Brain (organoid and tissue), 16 donors: ENCODE measurements at places on chromosomes 7 and 10.

DNA sequence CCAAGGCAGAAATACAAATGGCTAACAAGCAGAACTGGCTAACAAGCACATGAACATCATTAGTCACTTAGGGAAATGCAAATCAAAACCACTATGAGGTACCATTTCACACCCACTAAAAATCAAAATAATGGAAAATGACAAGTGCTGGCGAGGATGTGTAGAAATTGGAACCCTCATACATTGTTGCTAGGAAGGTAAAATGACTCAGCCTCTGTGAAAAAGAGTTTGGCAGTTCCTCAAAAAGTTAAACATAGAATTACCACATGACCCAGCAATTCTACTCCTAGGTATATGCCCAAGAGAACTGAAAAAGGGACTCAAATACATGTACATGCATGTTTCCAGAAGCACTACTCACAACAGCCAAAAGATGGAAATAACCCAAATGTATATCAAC lies 52.8 kb upstream of the ANAPC16 start:
- no peak for DNase-seq

DNA sequence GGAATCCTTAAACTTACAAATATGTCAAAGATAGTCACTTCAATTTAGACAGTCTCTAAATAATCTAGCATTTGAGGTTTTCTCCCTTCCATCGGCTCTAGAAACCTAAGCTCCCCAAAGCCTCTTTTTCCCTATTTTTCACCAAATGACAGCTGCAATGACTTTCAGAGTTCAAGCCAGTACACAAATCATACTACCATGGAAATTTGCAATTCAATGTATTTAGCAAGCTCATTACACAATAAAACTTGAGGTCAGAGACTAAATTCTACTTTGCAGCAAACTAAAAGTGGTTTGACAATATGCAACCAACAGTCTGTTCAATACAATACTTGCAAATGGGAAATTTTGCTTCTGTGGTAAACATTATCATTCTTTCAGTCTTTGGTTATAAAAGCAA lies 80.3 kb downstream of the SKIDA1 start:
- no peak for DNase-seq

DNA sequence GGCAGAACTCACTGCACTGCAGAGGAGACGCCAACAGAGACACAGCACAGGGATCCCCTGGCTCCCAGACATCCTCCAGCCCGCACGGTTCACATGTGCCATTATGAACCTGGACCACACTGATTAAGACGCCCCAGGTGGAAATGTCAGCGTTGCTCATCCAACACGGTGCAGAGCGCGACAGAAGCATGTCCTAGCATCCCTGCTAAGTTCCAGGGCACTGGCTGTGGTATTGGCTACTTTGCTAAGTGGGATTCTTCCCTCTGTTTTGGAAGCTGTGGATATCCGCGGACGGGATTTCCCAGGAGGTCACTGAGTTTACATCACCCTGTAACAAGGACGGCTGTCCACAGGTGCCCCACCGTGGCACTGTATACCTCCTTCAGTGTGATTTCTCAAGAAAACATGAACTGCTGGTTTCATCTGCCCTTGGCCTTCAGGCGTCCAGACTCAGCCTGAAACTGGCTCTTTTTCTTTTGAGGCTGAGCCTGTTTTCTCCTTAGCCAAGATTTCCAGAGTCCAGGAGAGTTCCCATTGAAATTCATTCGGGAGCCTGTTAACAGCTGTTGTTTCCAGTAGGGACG lies 324.0 kb downstream of the WDR37 start:
- DNase-seq: no peak

DNA sequence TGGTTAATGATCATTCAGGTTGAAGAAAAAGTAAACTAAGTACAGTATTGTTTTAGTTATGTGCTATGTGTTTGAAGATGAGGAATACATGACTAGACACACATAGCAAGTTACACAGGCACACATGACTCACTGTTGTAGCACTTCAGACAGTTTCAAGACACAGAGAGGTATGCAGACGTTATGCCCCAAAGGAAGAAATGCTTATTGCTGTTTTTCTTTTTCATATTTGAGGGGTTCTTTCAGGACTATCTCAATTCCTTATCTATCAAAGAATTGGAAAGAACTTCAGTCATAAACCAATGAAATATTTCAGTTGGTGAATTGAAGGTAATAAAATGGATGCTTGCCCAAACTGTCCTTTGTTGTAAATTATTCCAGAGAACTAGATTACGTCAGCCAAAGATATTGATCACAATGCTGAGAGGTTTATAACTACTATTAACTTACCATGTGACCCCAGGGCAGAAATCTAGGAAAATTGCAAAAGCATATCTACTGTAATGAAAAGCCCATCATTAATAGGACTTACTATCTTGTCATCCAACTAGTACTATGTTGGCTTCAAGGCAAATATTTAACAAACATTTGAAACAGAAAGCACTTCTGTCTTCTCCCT lies 61.2 kb upstream of the CAPZA2 start:
- no peak for DNase-seq

- DNase-seq: no peak
Measured at GRCh38 chr10:22700489-22700888, 13.9 kb downstream of the PIP4K2A start.

- no peak for DNase-seq
Measured at GRCh38 chr10:86594535-86594934, 59.8 kb upstream of the OPN4 start.
